ENCODE measurements at places on chromosomes 7 and 10.

GRCh38 chr7:42340436-42340835 is 103.4 kb upstream of the GLI3 start:
- no peak for DNase-seq

- DNase-seq, result no peak
Measured at GRCh38 chr7:157080111-157080730, 58.5 kb upstream of the UBE3C start.

DNA sequence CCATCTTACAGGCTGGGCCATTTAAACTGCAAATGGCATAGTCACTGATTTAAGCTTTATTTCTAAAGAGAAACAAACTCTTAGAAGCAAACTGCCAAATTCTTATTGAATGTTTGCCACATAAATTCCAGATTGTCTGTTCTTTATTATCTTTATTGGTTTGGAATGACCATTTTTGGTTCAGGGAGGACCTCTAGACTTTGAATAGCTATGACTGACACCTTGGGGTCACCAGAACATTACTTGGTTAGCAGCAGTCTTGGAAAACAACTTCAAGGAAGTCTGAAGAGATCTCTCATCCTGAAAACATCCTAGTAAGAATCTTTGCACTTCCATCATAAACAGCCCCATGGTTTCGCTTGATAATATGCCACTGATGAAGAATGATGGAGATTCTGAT is 197.1 kb downstream of the SUGCT start:
- no peak for DNase-seq

DNA sequence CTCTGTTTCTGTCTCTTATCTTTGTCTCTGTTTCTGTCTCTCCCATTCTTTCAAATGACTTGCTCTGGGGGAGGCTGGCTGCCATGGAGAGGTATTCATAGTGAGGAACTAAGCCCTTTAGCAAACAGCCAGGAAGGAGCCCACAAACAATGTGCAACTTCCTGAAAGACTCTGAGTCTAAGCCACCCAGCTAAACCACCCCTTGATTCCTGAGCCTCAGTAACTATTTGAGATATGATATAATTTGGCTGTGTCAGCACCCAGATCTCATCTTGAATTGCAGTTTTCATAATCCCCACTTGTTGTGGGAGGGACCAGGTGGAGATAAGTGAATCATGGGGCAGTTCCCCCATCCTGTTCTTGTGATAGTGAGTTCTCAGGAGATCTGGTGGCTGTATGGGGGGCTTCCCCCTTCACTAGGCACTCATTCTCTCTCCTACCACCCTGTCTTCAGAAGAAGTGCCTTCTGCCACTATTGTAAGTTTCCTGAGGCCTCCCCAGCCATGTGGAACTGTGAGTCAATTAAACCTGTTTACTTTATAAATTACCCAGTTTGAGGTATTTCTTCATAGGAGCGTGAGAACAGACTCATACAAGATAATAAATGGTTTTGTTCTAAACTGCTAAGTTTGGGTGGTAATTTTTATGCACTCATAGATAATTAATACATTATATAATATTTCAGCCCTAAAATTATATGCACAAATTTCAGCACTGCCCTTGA is 121.2 kb upstream of the FOXP2 start:
- DNase-seq, result no peak

DNA sequence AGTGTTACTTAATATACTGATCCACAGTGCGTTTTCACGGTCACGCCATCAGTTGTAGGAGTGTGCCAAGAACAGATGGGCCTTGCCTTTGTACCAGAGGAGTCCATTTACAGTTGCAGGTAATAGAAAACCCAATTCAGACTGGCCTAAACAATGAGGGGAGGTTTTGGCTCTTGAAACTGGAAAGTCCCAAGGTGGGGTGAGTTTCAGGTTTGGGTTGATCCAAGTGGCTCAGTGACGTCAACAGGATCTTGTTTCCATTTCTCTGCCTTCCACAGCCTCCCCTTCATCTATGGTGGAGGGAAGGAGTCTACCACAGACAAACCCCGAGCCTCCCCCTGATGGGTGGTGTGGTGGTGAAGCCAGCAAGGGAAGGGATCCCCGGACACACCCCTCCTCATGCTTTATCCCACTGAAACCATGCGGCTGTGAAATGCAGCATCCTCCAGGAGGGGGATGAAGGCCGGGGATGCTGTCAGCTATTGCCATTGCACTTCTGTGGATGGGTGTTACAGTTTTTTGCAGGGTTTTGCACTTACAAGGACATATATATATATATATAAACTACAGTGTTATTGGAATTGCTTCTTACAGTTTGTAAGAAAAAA is 14.8 kb upstream of the SH2D4B start:
- DNase-seq, result no peak

GRCh38 chr7:67636348-67637022 is 639.9 kb downstream of the TYW1 start:
- no peak for DNase-seq

DNA sequence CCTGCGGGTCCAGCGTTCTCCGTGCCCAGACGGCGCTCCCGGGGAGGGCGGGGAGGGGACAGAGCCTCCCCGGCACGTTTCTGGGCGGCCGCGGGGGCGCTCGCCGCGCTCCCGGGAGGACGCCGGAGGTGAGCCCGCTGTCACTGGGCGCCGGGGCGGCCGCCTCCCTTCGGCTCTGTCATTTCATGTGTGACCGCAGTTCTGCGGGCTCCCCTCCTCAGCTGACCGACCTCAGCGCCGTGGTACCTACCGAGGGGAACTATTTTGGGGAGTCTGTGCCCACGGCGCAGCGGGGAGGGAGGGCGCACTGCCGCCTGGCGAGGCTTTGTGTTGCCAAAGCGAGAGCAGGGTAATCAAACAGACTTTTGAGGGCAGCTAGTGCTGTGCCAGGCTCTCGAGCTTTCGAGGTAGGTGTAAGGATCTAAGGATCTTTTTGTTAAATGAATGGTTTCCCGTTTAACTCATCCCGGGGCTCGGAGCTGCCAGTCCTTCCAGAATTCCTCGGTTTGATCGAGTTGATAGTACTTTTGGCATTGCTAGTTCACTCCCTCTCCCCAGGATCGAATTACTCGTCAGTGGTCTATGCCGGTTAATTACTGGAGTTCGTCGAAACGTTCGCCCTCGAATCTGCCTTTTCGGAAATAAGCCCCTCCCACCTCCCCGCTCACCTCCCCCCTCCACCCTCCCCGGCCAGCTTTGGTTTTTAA is 1.9 kb downstream of the ARID5B start:
- peak; percentile 52 for DNase-seq

GRCh38 chr7:156703209-156703608 is 62.6 kb downstream of the RNF32 start:
- DNase-seq, result no peak

- no peak for DNase-seq
Measured at GRCh38 chr10:13529714-13529973, 830 bp upstream of the BEND7 start.

DNA sequence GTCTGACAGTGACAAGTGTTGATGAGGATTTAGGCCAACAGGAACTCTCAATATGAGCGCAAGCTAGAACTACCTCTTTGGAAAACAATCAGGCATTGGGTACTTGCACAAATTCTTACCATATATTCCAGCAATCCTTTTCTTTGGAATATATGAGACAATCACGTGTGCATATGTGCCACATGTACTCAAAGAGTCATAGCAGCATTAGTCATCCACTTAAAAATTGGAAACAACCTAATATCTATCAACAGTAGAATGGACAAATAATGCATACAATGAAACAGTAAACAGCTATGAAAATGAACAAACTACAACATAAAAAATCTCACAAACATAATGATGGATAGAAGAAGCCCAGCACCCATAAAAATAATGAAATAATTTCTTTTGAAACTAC is 179.7 kb downstream of the GLI3 start:
- no peak for DNase-seq

- DNase-seq, result no peak
Measured at GRCh38 chr10:17209302-17209701, 7.8 kb upstream of the TRDMT1 start.

- no peak for DNase-seq
Measured at GRCh38 chr7:104795616-104796398, 218.2 kb upstream of the KMT2E start.

GRCh38 chr10:79209831-79210230 is 137.4 kb upstream of the PPIF start:
- DNase-seq, result no peak

- DNase-seq, result no peak
Measured at GRCh38 chr7:20504060-20504459, 111.4 kb upstream of the ABCB5 start.

- no peak for DNase-seq
Measured at GRCh38 chr10:94216201-94216600, 146.5 kb downstream of the NOC3L start.

GRCh38 chr10:89426230-89426868 is 12.0 kb downstream of the IFIT5 start:
- no peak for DNase-seq

DNA sequence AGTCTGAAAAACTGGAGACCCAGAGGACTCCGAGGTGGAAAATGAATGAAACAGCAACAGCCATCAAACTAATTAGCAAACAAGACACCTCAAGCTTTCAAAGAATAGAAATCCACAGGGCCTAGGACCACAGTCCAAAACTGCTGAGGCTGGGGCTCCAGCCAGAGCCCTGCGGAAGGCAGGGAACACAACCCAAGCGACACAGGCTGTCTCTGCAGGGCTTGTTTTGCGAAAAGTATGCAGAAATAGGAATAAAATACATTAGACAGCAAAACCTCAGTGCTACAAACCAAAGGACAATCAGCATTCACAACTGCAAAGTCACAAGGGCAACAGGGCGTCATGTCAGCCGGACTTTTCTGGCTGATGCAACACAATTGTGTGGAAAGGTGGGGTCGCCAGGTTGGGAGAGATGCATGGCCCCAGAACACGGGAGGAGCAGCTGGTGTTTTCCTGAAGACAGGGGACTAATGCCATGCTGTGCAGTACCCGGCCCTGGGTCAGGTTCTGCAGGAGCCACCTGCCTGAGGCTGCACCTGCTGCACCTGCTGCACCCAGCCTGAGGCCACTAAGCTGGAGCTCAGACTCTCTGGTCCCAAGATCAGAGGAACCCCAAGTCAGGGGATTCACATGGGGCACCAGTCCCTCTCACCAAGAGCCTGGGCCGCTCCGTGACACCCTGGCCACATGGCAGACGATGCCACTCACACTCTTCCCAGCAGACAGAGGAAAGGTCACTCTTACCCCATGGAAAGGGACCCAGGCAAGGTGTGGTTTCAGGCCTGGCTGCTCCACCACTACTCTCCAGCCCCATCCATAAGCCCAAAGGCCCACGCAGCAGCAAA is 74.2 kb downstream of the MAD1L1 start:
- no peak for DNase-seq

DNA sequence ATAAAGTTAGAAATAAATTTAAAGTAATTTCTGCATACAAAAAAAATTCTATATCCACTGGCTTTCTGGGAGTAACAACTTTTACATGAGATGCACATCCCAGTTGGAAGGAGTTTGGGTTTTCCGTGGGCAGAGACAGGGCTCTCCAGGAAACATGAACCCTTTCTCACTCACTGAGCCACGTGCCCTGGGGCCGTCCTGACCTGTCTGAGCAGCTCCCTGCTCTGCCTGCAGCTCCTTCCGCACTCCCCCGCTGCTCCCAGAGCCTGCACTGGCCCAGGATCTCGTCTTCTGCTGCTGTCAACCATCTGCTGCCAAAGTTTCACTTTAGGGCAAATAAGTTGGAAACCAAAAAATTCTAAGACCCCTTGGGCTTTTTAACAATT is 169.1 kb downstream of the DIP2C start:
- DNase-seq, result no peak

GRCh38 chr10:104323760-104324201 is 14.5 kb downstream of the ITPRIP start:
- no peak for DNase-seq

DNA sequence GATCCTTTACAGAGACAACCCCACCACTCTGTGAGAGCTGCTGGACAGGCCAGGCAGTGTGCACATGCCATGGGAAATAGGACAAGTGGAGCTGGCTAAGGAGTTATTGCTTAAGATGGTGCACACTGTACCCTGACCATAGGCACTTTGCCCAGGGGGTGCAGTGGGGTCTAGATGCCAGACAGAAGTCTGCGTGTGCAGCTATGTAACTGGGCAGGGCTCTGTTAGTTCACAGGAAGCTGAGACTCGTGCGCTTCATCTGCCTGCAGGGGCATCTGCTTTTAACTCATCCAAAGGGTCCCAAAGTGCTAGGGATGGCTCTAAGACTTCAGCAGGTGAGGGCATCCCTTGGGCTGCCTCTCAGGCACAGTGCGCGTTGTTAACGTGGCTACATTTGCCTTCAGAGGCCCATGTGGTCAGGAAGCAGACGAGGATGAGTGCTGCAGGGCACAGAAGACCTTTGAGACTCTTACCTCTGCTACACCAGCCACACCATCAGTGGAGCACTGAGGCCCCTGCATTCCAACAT is 77.7 kb upstream of the GPR26 start:
- no peak for DNase-seq

GRCh38 chr10:608331-609261 is 80.9 kb downstream of the DIP2C start:
- DNase-seq, result no peak

GRCh38 chr7:27967639-27968038 is 213.0 kb downstream of the JAZF1 start:
- no peak for DNase-seq

DNA sequence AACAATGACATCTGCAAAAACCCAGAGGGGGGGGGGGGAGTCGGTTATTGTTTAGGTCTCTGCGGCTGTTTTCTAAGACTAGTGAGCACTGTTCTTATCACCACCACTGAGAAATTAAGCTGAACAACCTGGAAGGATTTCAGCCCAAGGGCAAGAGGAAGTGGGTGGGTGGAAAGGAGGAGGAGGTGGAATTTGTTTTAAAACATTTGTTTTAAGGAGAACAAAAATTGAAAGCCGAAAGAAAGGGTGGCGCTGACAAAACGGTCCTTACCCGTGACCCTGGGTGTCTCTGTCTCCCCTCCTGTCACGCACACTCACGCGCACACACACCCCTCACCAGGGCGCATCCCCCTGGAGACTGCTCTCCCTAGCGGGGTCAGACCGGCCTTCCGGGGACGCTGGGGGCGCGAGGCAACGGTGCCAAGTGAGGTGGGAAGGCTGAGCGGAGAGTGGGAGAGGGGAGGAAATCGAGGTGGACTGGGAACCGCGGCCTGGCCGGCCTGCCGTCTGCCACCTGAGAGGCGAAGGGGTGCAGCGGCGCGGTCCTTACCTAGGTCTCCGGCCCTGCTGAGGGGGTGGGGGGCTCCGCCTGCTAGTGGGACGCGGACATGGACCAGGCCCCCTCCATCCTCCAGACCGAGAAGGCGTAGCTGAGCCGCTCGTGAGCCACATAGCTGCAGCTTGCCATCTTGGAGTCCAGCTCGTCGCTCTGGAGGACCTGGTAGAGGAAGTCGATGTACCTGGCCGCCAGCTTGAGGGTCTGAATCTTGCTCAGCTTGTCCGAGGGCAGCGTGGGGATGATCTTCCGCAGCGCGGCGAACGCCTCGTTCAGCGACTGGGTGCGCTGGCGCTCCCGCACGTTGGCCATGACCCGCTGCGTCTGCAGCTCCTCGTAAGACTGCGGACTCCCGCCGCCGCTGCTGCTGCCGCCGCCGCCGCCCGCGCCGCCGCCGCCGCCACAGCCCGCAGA is 1.0 kb downstream of the TWIST1 start:
- DNase-seq, result peak; percentile 26

- DNase-seq, result peak; percentile 6
Measured at GRCh38 chr10:87771871-87772500, 46.0 kb downstream of the ATAD1 start.
